ENCODE measurements at places on chromosomes 2 and 18.

DNA sequence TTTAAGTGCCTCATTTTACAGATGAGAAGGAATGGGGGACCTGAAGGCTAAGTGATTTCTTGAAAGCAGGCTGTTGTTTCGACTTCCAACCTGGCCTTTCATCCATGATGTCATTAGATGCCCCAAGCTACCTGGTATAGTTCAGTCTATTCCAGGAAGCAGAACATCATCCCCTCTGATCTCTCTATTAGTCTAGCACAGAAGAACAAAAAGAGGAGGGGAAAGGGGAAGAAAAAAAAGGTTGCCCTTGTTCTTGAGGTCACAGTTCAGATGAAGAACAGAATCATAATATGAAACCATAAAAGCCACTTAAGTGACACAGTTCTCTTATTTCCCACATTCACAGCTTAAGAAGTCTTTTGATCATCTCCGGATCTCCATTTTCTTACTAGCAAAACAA is 386.2 kb upstream of the HNRNPA3 start:
- no peak for DNase-seq

DNA sequence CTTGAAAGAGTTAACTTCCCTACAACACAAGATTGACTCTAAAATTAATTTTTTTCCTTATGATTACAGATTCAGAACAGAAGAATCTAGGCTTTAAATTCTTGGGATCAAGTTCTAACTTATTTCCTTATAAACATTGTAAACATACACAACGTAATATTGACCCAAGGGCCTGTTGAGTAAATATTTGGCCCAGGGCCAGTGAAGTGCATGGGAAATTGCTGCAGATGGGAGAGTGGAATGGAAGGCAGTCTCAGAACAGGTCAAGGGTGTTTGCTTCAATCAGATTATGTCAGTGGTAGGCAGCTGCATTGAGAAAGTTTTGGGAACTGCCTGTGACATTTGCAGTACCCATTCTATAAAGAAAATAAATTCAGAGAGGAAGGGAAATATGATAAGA is 137.6 kb downstream of the MYO1B start:
- peak; percentile 78 for DNase-seq

DNA sequence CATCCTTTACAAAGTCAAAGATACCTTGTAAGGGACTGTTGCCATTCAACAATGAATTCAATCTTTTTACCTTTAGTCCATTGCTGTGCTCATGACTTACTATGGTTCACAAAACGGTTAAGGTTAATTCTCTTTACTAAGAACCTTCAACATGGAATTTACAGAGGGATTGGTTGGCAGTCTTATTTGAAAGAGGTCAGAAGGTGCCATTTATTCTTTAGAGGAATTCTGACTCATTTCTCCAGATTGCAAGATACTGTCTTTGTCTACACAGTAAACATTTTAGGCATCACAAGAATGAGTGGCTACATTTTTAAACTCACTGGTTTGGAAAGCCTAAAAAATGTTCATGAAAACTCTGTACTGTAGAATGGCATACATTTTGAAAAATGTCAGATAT is 17.4 kb downstream of the KCNH7 start:
- no peak for DNase-seq

GRCh38 chr18:35171315-35171987 is 69.4 kb upstream of the ZNF397 start:
- peak; percentile 62 for DNase-seq

DNA sequence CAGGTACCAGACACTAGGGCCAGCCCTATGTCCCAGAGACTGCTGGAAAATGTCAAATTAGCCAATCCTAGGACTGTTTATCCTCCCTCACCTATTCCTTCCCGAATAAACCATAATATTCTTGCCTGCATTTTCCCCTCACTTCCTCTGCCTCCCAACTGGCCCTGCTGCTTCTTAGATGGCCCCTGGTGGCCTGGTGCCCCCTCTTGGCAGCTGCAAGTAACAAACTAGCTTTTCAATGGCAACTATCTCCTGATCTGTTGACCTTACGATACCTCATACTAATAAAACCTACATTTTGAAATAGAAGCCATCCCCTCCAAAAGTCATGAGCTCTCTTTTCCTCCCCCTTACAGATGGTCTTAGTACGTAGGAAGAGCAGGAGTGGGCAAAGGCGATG is 132.0 kb downstream of the ALPK2 start:
- DNase-seq, result no peak

- no peak for DNase-seq
Observed at GRCh38 chr2:163675388-163675787, 60.4 kb downstream of the FIGN start.

DNA sequence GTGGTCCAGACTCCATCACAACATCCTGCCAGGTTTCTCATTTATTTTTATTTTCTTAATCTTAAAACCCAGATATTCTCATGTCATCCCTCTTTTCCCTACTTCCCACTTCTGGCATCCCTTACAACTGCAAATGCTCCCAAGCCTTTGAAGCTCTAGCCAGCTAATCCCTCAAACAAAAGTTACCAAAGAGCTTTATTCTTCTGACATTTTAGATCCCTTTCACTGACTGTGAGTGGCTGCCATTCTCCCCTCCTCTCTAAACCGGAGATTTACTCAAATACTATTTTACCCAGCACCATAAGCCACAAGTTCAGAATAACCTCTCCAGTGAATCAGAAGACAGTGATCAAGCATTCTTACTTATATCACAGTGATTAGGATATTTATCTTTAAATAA is 569.0 kb upstream of the SYT4 start:
- DNase-seq, result no peak

All from mucosa of gallbladder (tissue), 1 donor.